ENCODE measurements at places on chromosomes 16 and 17. TPM values are rescaled to one million over a fixed set of nuclear protein-coding genes. Genes with fewer than 3 reads are reported as not detected.
A peak's percentile ranks its signal among the peaks of the same experiment; 100 is the strongest.

DNA sequence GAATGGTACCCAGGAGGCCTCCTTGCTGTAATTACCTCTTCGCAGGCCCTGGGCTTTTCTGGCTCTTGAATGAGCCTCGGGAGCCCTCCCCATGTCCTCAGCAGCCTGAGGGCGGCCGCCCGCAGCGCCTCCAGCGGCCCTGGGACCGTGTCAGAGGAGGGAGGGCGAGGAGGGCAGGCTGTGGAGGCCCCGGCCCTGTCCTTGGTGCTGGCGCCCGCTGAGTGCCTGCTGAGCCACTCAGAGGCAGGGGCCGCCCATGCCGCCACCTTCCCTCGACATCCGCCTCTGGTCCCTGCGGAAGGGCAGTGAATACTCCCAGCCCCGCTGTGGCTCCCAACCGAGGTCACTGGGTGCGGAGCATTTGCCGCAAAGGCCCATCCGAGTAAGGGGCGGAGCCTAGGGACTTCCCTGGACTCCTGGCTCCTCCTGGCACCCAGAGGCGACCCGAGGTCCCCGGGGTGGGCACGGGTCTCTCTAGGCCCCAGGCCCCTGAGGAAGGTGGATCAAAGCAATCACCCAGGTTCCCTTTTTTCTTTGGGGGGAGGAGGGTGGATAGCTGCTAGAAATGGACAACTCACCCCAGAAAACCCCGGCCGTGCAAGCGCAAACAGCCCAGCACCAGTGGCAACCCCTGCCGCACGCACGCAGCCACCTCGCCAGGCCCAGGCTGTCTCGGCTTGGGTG lies 2.8 kb downstream of the RBFOX3 start:
- DNase-seq = no peak
- peaks cover 5% of the 10 kb centered on the region for H3K27me3 ChIP-seq
- no peaks in the 10 kb centered on the region for H3K4me1 ChIP-seq
- H3K4me3 ChIP-seq = no peak overlapping the region
- H3K36me3 ChIP-seq = no peaks in the 10 kb centered on the region

- no peak for DNase-seq
- H3K4me3 ChIP-seq = no peak overlapping the region
- no peak overlapping the region for H3K27ac ChIP-seq
- H3K27me3 ChIP-seq = no peaks in the 10 kb centered on the region
- no peaks in the 10 kb centered on the region for H3K36me3 ChIP-seq
- H3K4me1 ChIP-seq = no peaks in the 10 kb centered on the region
These were observed 581.4 kb downstream of the CDH11 start for GRCh38 chr16:64540434-64540833.

DNA sequence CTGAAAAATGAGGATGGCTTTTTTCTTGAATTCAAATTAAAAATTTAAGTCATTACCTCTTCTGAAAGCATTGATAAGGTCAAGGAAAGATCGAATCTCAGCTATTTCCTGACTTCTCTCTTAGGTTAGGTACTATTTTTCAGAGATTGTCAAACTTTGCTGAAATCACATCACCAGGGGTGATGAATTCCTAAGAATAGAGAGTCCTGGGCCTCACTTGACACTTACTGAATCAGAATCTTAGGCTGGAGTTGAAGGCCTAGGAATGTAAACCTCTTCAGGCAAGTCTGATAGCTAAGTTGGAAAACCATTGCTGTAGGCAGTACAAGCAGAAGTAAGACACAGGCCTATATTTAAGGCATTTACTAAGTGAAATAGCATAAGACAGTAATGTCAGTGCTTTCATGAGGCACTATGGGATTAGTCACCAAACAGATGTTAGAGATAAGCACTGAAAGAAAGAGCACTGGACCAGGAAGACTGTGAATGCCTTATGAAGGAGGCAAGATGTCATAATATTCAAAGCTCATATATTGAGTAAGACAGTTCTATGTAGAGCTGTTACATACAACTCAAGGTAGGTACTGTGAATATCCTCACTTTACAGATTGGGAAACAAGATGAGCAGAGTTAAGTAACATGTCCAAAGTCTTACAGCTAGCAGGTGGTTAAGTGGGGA lies 21.5 kb downstream of the DCAF7 start:
- no peak overlapping the region for H3K4me3 ChIP-seq
- H3K27ac ChIP-seq = no peak overlapping the region
- H3K27me3 ChIP-seq = no peaks in the 10 kb centered on the region
- H3K4me1 ChIP-seq = no peaks in the 10 kb centered on the region
- no peak for DNase-seq
- H3K36me3 ChIP-seq = no peaks in the 10 kb centered on the region

- DNase-seq = no peak
- no peaks in the 10 kb centered on the region for H3K36me3 ChIP-seq
- no peaks in the 10 kb centered on the region for H3K27me3 ChIP-seq
- peak overlapping the region; percentile 59 for H3K27ac ChIP-seq
These were observed 630 bp downstream of the MILR1 start for GRCh38 chr17:64449545-64449944.

DNA sequence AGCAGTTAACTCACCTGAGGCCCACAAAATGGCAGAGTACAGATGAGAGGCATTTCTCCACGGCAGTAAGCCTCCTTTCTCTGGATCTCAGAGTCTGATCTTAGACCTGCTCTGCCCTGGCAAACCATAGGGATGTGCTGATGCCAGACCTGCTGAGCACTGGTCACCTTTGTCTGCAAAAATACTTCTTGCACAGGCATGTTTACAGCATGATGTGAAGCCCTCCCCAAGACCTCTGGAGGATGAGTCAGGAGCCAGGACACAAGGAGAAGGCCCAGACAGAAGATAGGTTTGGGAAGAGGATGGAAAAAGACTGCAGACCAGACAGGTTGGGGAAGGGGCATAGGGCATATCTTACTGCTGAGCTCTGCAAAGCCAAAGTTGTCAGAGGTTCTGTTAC lies 426.6 kb downstream of the PMP22 start:
- H3K36me3 ChIP-seq = no peaks in the 10 kb centered on the region
- H3K27ac ChIP-seq = no peak overlapping the region
- no peaks in the 10 kb centered on the region for H3K27me3 ChIP-seq
- no peaks in the 10 kb centered on the region for H3K4me1 ChIP-seq

DNA sequence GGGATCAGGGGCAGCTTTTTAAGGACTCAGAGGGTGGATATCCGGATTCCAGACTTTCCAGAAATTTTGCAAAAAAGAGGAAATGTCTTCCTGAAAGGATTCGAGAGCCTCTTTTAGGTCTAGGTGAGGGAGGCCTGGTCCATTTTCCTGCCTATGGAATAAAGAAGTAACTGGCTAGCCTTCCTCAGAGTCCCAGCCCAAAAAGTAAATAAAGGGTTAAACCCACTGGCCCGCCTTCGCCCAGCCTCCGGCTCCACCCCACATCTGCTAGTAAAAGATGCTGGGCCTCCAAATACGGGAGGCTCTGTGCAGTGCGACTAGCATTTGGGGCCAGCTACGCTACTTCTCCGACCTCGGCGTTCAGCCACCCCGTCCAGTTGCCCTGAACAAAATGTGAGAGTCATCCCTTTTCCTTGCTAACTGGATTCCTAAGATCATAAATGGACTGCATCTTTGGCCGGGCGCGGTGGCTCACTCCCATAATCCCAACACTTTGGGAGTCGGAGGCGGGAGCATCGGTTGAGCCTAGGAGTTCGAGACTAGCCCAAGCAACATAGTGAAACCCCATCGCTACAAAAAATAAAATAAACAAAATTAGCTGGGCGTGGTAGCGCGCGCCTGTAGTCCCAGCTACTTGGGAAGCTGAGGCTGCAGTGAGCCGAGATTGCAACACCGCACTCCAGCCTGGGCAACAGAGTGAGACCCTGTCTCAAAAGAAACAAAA lies 824 bp upstream of the MPP2 start:
- no peaks in the 10 kb centered on the region for H3K36me3 ChIP-seq
- peaks cover 14% of the 10 kb centered on the region for H3K27me3 ChIP-seq
- H3K27ac ChIP-seq = no peak overlapping the region
- H3K4me1 ChIP-seq = peaks cover 21% of the 10 kb centered on the region
- peak; percentile 63 for DNase-seq
- peak overlapping the region; percentile 89 for H3K4me3 ChIP-seq

- no peak overlapping the region for H3K27ac ChIP-seq
- no peaks in the 10 kb centered on the region for H3K27me3 ChIP-seq
- no peak overlapping the region for H3K4me3 ChIP-seq
- peaks cover 89% of the 10 kb centered on the region for H3K36me3 ChIP-seq
- DNase-seq = no peak
These were observed 9.4 kb upstream of the PSMC5 start for GRCh38 chr17:63817736-63818385.

GRCh38 chr17:1627182-1627981 lies 1.3 kb downstream of the SLC43A2 start:
- H3K27me3 ChIP-seq = no peaks in the 10 kb centered on the region
- H3K4me1 ChIP-seq = peaks cover 17% of the 10 kb centered on the region
- no peak for DNase-seq
- H3K36me3 ChIP-seq = no peaks in the 10 kb centered on the region

GRCh38 chr16:71574702-71575101 lies 2.2 kb downstream of the TAT start:
- no peaks in the 10 kb centered on the region for H3K36me3 ChIP-seq
- no peak overlapping the region for H3K4me3 ChIP-seq
- H3K4me1 ChIP-seq = no peaks in the 10 kb centered on the region
- DNase-seq = no peak
- H3K27me3 ChIP-seq = no peaks in the 10 kb centered on the region
- no peak overlapping the region for H3K27ac ChIP-seq

- no peak for DNase-seq
- H3K4me3 ChIP-seq = no peak overlapping the region
- H3K27me3 ChIP-seq = no peaks in the 10 kb centered on the region
- H3K36me3 ChIP-seq = peaks cover under 1% of the 10 kb centered on the region
- H3K4me1 ChIP-seq = no peaks in the 10 kb centered on the region
These were observed 19.2 kb downstream of the NPRL3 start for GRCh38 chr16:119295-119694.

- no peaks in the 10 kb centered on the region for H3K27me3 ChIP-seq
- no peaks in the 10 kb centered on the region for H3K4me1 ChIP-seq
- H3K4me3 ChIP-seq = no peak overlapping the region
- no peak for DNase-seq
- no peaks in the 10 kb centered on the region for H3K36me3 ChIP-seq
These were observed 18.8 kb downstream of the STX4 start for GRCh38 chr16:31052114-31052513.

DNA sequence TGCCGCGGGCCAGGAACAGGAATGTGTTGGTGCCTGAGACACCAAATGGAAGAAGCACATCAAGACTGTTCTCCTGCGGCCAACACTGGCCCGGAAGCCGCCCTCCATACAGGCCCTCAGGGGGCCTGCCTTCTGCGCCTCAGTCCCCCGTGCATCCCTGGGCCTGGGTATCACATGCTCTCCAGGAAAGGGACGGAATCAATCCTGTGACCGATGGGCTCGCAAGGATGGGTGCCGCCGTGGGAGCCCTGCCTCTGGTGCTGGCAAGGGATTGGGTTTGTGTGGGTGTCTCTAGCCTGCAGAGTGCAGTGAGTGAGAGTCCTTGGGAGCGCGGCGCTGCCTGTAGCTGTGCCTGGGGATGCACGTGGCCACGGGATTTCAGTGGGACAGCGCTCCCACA lies 19.4 kb downstream of the CIBAR2 start:
- H3K4me3 ChIP-seq = no peak overlapping the region
- no peak for DNase-seq
- H3K27me3 ChIP-seq = no peaks in the 10 kb centered on the region
- H3K36me3 ChIP-seq = no peaks in the 10 kb centered on the region
- H3K4me1 ChIP-seq = peaks cover 9% of the 10 kb centered on the region

DNA sequence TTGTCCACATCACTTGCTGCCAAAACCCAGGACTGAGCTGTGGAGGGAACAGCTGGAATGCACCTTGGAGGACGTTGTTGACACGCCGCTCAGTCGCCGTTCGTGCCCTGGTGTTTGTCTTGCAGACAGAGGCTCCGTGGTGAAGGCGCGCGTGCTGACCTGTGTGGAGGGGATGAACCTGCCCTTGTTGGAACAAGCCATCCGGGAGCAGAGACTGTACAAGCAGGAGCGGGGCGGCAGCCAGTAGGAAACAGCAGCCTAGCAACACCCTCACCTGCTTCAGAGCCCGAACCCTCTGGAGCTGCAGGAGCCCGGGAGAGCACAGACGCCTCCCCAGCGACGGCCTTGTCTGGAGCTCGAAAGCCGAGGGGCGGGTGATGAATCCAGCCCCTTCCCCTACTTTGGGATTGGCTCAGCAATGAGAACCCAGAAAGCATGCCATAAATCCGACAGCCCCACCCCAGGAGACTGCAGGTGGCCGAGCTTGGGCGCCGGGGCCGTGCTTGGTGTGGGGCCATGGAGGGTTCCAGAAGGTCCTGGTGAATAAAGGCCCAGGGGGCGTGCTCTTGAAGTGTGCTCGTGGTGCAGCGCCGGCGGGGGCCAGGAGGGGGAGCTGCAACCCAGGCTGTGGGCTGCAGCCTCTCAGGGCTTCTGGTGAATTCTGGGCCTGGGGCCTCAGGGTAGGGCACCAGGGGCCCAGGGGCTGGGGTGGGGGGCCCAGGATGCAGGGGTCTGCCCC lies 470 bp upstream of the CDK3 start:
- H3K27ac ChIP-seq = no peak overlapping the region
- peaks cover 12% of the 10 kb centered on the region for H3K4me1 ChIP-seq
- no peaks in the 10 kb centered on the region for H3K36me3 ChIP-seq

DNA sequence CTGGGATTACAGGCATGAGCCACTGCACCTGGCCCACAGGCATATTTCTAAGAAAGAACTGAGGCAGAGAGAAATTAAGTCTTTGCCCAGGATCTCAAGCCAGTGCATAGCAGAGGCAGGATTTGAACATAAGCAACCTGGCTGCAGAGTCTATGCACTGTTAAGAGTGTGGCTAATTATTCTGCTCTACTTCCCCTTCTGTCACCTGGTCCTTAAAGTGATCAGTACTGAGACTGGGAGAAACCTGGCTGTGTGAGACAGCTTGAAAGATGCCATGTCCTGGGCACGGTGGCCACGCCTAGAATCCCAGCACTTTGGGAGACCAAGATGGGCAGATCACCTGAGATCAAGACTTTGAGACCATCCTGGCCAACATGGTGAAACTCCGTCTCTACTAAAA lies 58.1 kb downstream of the IQCK start:
- H3K27ac ChIP-seq = no peak overlapping the region
- no peak for DNase-seq

- DNase-seq = no peak
- no peak overlapping the region for H3K27ac ChIP-seq
- H3K36me3 ChIP-seq = no peaks in the 10 kb centered on the region
- no peaks in the 10 kb centered on the region for H3K27me3 ChIP-seq
- H3K4me3 ChIP-seq = no peak overlapping the region
These were observed 152.1 kb downstream of the PMP22 start for GRCh38 chr17:15112846-15113617.

- H3K4me3 ChIP-seq = no peak overlapping the region
- H3K36me3 ChIP-seq = no peaks in the 10 kb centered on the region
- H3K4me1 ChIP-seq = no peaks in the 10 kb centered on the region
- no peaks in the 10 kb centered on the region for H3K27me3 ChIP-seq
These were observed 18.6 kb downstream of the C1QTNF1 start for GRCh38 chr17:79042421-79043190.

- H3K27me3 ChIP-seq = no peaks in the 10 kb centered on the region
- H3K4me3 ChIP-seq = no peak overlapping the region
- H3K27ac ChIP-seq = no peak overlapping the region
- DNase-seq = no peak
These were observed 32.3 kb upstream of the HS3ST3A1 start for GRCh38 chr17:13634021-13634420.

Gene TEKT3
- total RNA-seq = not detected

Gene AIPL1
- not detected for total RNA-seq

Gene TPSD1
- total RNA-seq = not detected

Gene CES1
- not detected for total RNA-seq

Gene PRRT2
- 1.3 TPM for total RNA-seq

Gene SOX15
- 0.31 TPM for total RNA-seq

Gene NFE2L1
- total RNA-seq = 94.5 TPM

Gene TMEM114
- total RNA-seq = not detected

Gene PRR15L
- total RNA-seq = not detected

Gene SMARCD2
- 96.8 TPM for total RNA-seq

Gene C16orf46
- total RNA-seq = not detected

Gene LPO
- not detected for total RNA-seq

Gene KRTAP1-5
- total RNA-seq = not detected
